Stimulated activated naive CD4-positive, alpha-beta T cell treated with Interleukin-2 at 50 U/mL for 16 hours (primary cell): ENCODE measurements at places on chromosomes 11 and 22.

DNA sequence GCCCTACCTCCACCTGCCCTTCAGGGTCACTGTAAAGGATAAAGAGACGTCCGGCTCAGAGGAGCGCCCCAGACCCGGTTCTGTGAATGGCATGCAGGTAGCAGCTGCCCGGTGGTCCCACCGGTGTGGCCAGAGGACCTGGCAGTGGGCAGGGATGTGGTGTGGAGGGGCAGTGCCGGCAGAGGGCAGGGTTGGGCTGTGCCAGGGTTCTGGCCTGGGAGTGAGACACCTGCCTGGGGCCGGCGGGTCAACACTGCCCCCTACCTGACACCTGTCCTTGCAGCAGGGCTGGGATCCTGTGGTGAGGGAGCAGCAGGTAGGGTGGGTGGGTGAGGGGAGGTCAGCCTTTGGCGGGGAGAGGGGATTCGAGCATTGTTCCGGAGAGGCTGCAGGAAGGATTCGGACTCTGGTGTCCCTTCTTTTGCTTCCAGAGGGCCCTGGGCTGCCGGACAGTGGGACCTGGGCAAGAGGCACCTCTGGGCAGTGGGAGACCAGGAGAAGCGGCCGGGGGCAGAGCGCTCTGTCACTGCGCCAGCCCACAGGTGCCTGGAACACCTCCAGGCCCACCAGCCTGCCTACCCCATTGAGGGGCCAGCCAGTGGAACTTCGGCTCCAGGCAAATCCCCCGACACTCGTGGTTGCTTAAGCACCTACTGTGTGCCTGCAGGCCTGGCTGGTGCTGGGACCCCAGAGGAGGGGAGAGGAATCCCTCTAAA, 1.6 kb upstream of the PHLDA2 start:
- peak; percentile 28 for DNase-seq

DNA sequence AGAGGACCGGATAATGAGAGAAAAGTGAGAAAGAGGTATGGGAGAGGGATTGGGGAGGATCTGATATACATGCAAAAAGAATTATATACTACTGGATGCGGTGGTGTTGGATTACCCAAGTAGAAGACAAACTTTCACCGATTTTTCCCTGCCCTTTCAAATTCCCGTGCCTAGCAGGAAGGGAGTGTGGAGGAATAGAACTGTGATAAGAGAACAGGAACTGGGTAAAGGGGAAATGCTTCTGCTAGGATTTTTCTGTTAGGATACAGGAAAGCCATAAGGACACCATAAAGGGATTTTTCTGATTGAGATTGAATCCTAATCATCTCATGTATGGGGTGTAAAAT, 480 bp upstream of the MTMR2 start:
- no peak for DNase-seq

DNA sequence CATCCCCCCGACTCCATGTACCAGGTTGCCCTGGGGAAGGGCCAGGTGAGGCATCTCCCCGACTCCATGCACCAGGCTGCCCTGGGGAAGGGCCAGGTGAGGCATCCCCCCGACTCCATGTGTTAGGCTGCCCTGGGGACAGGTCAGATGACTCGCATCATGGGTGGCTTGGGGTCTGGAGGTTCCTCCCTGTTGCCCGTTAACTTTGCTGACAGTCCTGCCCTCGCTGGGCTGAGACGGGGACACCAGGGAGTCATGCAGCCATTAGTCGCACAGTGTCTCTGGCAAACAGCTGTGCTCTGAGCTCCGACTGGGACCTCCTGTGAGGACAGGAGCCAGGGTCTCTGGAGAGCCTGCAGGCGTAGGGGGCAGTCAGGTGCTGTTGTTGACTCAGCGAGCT, 336.1 kb downstream of the TBC1D22A start:
- no peak for DNase-seq

- DNase-seq, result no peak
Observed at GRCh38 chr22:46073683-46074504, 76.4 kb upstream of the PPARA start.

- DNase-seq, result no peak
Observed at GRCh38 chr11:119709638-119710346, 19.2 kb downstream of the NECTIN1 start.

DNA sequence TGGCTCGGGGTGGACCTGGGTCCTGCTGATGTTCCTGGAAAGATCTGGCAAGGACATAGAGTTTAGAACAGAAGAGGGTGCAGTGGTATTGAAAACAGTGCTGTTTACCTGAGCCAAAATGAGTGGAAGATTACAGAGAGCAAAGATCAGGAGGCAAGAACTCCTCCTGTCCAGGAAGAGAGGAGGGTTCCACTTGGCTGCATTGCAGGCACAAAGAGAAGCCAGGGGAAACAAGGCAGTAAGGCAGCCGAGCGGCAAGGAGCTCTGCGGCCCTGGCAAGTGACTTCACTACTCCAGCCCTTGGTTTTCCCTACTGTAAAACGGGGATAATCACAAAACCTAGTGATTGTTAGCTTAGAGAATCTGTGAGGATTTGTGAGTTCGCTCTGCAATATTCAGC, 3.7 kb upstream of the PACSIN2 start:
- DNase-seq, result no peak

- DNase-seq, result no peak
Observed at GRCh38 chr11:70399681-70400112, 1.4 kb downstream of the CTTN start.

DNA sequence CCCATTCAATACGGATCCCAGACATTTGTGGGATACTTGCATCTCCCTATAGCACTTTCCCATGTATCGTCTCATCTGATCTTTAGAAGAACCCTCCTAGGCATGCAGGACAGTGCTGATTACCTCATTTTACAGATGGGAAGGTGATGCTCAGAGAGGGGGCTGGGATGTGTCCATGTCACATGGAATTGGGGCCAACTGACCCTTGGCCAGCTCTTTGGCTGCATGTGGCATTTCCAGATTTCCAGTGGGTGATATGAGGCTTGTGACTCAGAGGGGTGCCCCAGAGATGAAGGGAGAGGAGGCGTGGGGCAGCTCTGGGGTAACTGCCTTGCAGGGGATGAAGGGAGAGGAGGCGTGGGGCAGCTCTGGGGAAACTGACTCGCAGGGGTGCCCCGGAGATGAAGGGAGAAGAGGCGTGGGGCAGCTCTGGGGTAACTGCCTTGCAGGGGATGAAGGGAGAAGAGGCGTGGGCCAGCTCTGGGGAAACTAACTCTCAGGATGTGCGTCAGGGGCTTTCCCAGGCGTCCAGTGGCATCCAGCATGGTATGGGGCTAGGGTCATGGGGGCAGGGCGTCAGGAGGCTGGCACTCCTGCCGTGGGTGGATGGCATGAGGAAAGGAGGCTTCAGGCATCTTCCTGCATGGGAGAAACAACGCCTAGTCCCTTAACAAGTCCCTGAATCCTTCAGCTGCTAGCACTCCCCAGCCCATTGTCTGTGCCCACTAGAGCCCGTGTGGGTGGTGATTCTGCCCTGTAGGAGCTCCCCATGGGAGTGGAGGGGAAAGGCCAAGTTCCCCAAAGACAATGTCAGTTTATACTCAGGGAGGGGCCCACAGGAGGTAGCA, 11.9 kb upstream of the CERK start:
- peak; percentile 17 for DNase-seq

GRCh38 chr11:58933661-58934060, 5.6 kb upstream of the GLYATL1 start:
- DNase-seq, result no peak

DNA sequence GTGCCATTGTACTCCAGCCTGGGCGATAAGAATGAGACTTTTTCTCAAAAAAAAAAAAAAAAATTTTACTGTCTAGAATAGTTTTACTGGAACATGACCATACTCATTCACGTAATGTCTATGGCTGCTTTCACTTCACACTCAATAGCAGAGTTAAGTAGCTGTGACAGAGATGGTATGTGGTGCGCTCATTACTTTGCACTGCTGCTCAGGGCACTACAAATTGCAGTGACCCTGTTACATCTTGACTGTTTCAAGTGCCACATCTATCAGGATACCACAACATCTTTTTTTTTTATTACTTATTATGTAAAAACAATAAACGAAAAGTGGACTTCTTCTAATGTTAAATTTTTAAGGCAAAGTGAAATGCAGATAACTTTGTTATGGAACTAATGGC, 110.3 kb downstream of the ARHGAP20 start:
- no peak for DNase-seq

DNA sequence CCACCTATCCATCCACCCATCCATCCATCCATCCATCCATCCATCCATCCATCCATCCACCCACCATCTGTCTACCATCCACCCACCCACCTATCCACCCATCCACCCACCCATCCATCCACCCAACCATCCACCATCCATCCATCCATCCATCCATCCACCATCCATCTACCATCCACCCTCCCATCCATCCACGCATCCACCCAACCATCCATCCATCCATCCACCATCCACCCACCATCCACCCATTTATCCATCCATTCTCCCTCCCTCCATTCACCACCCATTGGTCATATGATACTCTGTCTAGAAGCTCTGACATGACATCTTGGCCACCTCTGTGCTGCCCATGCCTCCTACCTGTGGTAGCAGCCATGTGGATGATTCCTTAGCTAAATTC, 31.7 kb downstream of the MUC2 start:
- DNase-seq, result no peak

- no peak for DNase-seq
Observed at GRCh38 chr11:69635195-69635594, 5.8 kb upstream of the CCND1 start.

- peak; percentile 28 for DNase-seq
Observed at GRCh38 chr11:128467610-128468041, 119.7 kb downstream of the ETS1 start.

- no peak for DNase-seq
Observed at GRCh38 chr11:47983464-47984397, 3.4 kb downstream of the PTPRJ start.

- no peak for DNase-seq
Observed at GRCh38 chr11:60378354-60378753, at the start of gene MS4A7. TSS of gene MS4A7 (plus strand) at chr11:60378532. CDS start at chr11:60383142, 4,610 bp downstream.

DNA sequence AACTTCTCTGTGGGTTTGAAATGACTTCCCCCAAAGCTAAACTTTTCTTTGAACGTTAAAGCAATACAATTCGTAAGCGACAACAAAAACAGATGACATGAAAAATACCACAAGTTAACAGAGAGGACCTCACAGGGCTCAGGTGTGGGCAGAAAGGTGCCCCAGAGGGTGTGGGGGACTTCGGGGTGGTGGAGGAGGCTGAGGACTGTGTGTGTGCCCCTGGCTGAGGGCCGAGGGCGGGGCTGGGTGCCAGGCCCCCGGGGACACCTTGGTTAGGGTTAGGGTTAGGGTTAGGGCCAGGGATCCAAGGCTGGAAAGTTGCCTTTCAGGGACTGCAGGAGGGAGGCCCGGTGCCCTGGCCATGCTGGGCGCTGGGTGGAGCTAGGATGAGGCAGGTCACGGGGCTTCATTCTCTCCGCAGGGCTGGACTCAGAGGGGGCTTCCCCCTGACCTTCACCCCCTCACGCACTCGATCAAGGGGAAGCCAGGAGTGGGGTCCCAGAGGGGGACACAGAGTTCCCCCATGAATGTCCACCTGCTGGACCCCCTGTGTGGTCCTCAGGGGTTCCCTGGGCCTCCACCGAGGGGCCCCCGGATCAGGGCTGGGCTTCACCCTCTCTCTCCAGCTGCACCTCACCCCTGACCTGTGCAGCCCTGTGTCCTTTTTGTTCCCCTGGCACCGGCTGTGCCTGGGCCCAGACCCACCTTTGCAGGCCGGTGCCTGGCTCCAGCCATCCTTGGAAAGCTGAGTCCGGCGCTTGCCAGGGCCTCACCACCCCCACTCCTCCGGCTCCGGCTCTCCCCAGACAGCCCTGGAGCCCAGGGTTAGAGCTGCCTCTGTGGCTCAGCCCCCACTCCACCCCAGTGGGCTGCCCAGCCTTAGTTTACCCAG, 7.0 kb downstream of the TNNI2 start:
- no peak for DNase-seq

DNA sequence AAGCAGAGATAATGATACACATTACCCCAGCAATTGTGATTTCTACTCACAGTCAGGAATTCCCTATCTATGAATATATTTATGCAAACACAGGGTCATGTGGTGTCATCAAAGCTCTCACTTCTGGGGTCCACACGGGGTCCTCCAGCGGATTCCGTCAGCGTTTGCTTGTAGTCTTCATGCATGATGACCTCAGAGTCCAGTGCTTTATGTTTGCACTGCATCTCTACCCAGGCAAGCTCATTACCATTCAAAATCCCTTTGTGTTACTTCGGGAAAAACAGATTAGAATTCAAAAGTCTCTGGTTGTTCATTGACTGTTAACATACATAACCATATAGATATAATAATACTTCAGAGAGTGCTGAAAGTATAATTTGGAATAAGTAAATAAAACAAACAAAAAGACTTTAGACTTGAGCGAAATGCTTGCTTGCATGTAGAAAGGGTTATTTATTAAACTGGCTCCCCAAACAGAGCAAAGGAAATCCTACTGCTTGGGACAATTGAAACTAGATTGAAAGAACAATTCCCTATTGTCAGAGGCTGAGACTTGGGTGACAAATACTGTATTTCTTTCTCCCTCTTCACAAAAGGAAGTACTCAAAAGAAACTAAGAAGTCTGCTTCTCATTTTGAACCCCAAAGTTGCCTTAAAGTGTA, 423.1 kb downstream of the ETS1 start:
- no peak for DNase-seq

GRCh38 chr11:34613015-34613414, 7.9 kb upstream of the EHF start:
- no peak for DNase-seq

DNA sequence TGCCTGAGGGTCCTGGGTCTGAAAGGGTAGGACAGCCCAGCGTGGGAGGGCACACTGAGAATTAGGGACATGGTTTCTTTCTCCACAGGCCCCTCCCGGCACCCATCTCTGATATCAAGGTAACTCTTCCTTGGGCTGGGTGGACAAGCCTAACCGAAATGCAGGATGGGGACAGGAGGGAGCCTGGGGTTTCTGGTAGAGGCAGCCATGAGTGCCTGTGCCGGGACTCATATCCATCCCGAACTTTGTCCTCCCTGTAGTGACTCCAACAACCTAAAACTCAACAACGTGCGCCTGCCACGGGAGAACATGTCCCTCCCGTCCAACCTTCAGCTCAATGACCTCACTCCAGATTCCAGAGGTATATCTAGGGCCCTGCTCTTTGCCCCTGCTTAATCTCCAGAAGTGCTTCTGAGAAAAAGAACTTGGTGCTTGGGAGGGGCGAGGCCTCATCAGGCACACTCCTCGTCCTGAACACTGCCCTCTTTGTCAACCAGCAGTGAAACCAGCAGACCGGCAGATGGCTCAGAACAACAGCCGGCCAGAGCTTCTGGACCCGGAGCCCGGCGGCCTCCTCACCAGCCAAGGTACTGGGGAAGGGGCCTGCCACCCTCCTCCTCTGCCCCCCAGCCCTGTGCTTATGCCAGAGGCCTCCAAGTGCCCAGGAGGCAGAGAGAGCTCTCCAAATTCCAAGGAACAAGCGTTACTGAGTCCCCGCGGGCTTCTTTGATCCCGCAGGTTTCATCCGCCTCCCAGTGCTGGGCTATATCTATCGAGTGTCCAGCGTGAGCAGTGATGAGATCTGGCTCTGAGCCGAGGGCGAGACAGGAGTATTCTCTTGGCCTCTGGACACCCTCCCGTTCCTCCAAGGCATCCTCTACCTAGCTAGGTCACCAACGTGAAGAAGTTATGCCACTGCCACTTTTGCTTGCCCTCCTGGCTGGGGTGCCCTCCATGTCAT, 3.1 kb downstream of the TMEM25 start:
- no peak for DNase-seq

GRCh38 chr22:39717099-39717498, 146.5 kb downstream of the CACNA1I start:
- no peak for DNase-seq

- DNase-seq, result peak; percentile 53
Observed at GRCh38 chr22:29202212-29203192, 3.2 kb upstream of the EMID1 start.

GRCh38 chr11:15817001-15817400, 539.3 kb downstream of the SOX6 start:
- no peak for DNase-seq
